ENCODE measurements at places on chromosomes 16 and 17.

- no peak for DNase-seq
These were observed 28.4 kb upstream of the MED13 start for GRCh38 chr17:62093188-62094155.

GRCh38 chr17:73015722-73016276, 76.7 kb downstream of the SLC39A11 start:
- no peak for DNase-seq

DNA sequence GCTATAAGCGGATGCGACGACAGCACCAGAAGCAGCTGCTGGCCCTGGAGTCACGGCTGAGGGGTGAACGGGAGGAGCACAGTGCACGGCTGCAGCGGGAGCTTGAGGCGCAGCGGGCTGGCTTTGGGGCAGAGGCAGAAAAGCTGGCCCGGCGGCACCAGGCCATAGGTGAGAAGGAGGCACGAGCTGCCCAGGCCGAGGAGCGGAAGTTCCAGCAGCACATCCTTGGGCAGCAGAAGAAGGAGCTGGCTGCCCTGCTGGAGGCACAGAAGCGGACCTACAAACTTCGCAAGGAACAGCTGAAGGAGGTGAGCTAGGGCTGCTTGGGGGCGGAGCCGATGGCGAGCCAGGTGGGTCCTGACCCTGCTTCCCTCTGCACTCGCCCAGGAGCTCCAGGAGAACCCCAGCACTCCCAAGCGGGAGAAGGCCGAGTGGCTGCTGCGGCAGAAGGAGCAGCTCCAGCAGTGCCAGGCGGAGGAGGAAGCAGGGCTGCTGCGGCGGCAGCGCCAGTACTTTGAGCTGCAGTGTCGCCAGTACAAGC, 10.1 kb downstream of the HIRIP3 start:
- DNase-seq, result no peak

GRCh38 chr16:3823427-3823826, 57.1 kb downstream of the CREBBP start:
- DNase-seq, result no peak

- DNase-seq, result no peak
These were observed 211.9 kb downstream of the KATNIP start for GRCh38 chr16:27761816-27762215.

DNA sequence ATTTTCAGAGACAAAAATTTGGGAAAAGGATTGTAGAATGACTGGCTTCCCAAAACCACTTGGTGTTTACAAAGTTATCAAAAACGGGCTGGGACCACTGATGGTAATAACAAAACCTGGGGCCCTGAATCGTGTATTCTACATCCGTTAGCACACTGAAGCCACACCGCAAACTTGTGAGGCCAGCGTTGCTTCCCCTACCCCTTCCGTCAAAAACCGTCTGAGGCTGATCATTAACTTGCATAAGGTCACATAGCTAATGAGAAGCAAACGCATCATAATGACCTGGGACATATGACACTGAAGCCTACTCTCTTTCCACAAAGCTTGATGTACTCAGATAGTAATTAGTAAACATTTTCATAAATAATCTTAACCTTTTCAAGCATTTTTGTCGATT, 704.3 kb downstream of the MAF start:
- no peak for DNase-seq

- DNase-seq, result no peak
These were observed 114.1 kb downstream of the NOG start for GRCh38 chr17:56707312-56708219.

GRCh38 chr16:10123141-10123540, 59.1 kb downstream of the GRIN2A start:
- no peak for DNase-seq

Measured in bone marrow (tissue), 2 donors.